ENCODE measurements at places on chromosomes 5 and 9. TPM values are rescaled to one million over a fixed set of nuclear protein-coding genes. Genes with fewer than 3 reads are reported as not detected.

The RORB gene
- total RNA-seq, result not detected

The ELOVL7 gene
- total RNA-seq, result 8.7 TPM

The ARL14EPL gene
- 0.19 TPM for total RNA-seq

The GAPT gene
- total RNA-seq, result not detected

The LIFR gene
- total RNA-seq, result 6.6 TPM

The SLC35A4 gene
- total RNA-seq, result 76.2 TPM

The OTULINL gene
- 14.1 TPM for total RNA-seq

The TRPM3 gene
- total RNA-seq, result not detected

The ZNF366 gene
- not detected for total RNA-seq

The SPAG8 gene
- 0.56 TPM for total RNA-seq

The CLTB gene
- total RNA-seq, result 145 TPM

The ADAMTS16 gene
- total RNA-seq, result 1.4 TPM

The DMRTA1 gene
- total RNA-seq, result 0.58 TPM

The ACSL6 gene
- total RNA-seq, result 0.06 TPM

The CER1 gene
- not detected for total RNA-seq

The CCL28 gene
- 0.09 TPM for total RNA-seq

The ITK gene
- total RNA-seq, result not detected

The FRRS1L gene
- total RNA-seq, result 0.13 TPM

The HRCT1 gene
- total RNA-seq, result 0.40 TPM

The DIRAS2 gene
- total RNA-seq, result 0.06 TPM

The ZFP2 gene
- not detected for total RNA-seq

The GDNF gene
- not detected for total RNA-seq

The CARD6 gene
- 3.1 TPM for total RNA-seq

The FKTN gene
- 6.1 TPM for total RNA-seq

The SMIM33 gene
- total RNA-seq, result not detected

The SPEF2 gene
- total RNA-seq, result 1.7 TPM

The TMEM252 gene
- total RNA-seq, result not detected

The CDX1 gene
- total RNA-seq, result not detected

The BAAT gene
- total RNA-seq, result 0.23 TPM

The ARID3C gene
- total RNA-seq, result 0.16 TPM

The GIN1 gene
- 5.2 TPM for total RNA-seq

The PRRX2 gene
- total RNA-seq, result 9.5 TPM

The FRMPD1 gene
- 0.10 TPM for total RNA-seq

The KCNN2 gene
- total RNA-seq, result 0.12 TPM

The ARHGEF37 gene
- total RNA-seq, result 1.9 TPM

The PTPN3 gene
- 13.8 TPM for total RNA-seq

The FAM163B gene
- total RNA-seq, result not detected

The BSPRY gene
- not detected for total RNA-seq

The INSL6 gene
- total RNA-seq, result not detected

The PTPRD gene
- total RNA-seq, result 0.43 TPM

The TAF11L10 gene
- not detected for total RNA-seq

The OGN gene
- not detected for total RNA-seq

The DMRT3 gene
- total RNA-seq, result not detected

The PLAC8L1 gene
- not detected for total RNA-seq

The LCN12 gene
- total RNA-seq, result 1.3 TPM

The BAG1 gene
- 121 TPM for total RNA-seq

The B4GALT7 gene
- 29.4 TPM for total RNA-seq

The SCGB3A2 gene
- not detected for total RNA-seq

The GRXCR2 gene
- not detected for total RNA-seq

The GCNT4 gene
- 0.27 TPM for total RNA-seq

The GRM6 gene
- not detected for total RNA-seq

The PCDHGB3 gene
- 0.18 TPM for total RNA-seq

The PCDHAC1 gene
- 2.3 TPM for total RNA-seq

The NSMF gene
- total RNA-seq, result 42.1 TPM

The RLN2 gene
- 0.52 TPM for total RNA-seq

Data from A549 treated with Mapracorat at 1 μM for 4 hours (cell line).